ENCODE measurements at places on chromosomes 5 and 9.

DNA sequence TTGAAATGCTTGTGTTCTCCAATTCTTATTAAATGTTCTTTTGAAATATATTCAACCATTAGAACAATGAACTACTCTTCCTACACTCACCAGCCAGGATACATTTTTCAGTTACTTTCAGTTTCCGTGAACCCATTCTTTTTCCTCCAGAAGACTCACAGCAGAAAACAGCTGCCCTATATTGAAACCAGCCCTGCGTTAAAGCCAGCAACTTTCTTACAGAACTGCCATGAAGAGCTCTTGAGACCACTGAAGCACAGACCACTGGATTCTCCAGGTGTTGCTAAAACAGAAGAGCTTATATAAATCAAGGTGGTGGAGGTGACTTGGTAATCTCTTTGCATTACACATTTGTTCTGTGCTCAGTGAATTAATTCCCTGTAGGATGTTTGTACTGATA is 365.9 kb upstream of the C9orf72 start:
- DNase-seq, result no peak

GRCh38 chr5:59097712-59098111 is 514.8 kb downstream of the RAB3C start:
- no peak for DNase-seq

DNA sequence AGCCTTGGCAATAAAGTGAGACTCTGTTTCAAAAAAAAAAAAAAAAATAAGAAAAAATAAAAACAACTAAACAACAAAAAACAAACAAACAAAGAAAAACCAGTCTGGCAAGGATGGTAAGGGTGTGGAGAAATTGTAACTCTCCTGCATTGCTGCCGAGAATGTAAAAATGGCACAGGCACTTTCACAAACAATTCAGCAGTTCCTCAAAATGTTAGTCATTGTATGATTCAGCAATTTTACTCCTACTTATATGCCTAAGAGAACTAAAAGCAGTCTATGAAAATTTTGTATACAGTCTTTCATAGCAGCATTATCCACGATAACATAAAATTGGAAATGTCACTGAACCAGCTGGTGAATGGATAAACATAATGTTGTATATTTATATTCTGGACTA is 280.4 kb downstream of the CDH9 start:
- DNase-seq, result no peak

- no peak for DNase-seq
Observed at GRCh38 chr9:127707766-127708165, 978 bp downstream of the CFAP157 start.

DNA sequence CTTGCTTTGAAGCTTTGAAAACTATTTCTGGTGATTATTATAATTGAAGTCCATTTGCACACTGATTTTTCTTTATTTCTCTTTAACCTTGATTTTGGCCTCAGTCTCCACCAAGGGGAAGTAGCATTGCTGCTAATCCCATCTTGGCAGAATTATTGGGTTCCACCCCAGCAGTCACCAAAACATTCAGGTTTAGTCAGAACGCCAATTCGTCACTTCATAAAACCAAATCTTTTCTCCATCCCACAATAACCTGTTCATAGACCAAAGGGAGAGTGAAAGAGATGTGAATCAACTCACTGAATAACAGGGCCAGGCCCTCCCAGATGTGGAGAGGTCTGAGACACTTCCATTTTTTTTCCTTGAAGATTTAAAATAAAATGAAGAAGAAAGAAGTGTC is 95.1 kb upstream of the VCAN start:
- no peak for DNase-seq

GRCh38 chr5:117424559-117424958 is 849.9 kb upstream of the SEMA6A start:
- no peak for DNase-seq

GRCh38 chr5:115657881-115658233 is 32.0 kb upstream of the TMED7 start:
- DNase-seq, result no peak

GRCh38 chr5:93054424-93055163 is 526.4 kb downstream of the NR2F1-AS1 start:
- DNase-seq, result no peak

DNA sequence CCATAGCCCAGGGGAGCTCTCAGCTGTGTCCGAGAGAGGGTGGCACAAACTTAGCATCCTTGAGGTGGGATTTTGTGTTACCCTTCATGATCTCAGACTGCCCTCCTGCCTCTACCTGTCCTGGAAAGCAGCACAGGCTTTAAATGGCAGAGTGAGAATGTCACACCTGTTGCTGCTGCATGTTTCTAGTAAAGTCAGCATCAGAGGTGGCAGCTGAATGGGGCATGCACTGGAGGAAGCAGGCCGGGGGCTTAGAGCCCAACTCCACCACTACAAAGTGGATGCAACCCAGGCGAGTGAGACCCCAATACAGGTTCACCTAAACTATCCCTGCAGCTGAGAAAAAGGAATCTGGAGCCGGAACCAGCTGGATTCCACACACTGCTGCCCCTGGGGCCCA is 51.6 kb downstream of the MACROH2A1 start:
- no peak for DNase-seq

- DNase-seq, result no peak
Observed at GRCh38 chr5:176341325-176342157, 20.0 kb downstream of the KIAA1191 start.

Measured in stimulated activated CD4-positive, alpha-beta T cell treated with anti-CD3 and anti-CD28 coated beads, Interleukin-1b, Interleukin-23, amount 100 ng/mL, for 4 hours (primary cell).